ENCODE measurements at places on chromosomes 16 and 17.

DNA sequence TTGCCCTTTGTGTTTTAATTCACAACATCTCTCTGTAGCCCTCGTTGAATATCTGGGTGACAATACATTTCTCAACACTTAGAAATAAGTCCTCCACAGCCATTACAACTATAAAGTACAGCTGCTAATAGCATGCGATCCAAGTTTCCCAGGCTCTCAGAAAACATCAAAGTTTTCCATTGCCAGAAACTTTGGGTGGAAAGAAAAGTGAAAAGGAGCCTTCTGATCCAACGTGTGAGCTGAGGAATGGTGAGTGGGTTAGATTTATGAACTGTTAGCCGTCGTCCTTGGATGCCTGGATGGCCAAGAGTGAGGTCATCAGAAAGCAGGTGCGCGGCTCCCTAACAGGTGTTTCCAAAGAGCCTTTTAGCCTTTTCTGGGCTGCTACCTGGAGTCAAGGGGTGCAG lies 258.0 kb downstream of the PMP22 start:
- no peak for DNase-seq

- no peak for DNase-seq
These were observed 12.3 kb downstream of the ELAC2 start for GRCh38 chr17:13005530-13005929.

DNA sequence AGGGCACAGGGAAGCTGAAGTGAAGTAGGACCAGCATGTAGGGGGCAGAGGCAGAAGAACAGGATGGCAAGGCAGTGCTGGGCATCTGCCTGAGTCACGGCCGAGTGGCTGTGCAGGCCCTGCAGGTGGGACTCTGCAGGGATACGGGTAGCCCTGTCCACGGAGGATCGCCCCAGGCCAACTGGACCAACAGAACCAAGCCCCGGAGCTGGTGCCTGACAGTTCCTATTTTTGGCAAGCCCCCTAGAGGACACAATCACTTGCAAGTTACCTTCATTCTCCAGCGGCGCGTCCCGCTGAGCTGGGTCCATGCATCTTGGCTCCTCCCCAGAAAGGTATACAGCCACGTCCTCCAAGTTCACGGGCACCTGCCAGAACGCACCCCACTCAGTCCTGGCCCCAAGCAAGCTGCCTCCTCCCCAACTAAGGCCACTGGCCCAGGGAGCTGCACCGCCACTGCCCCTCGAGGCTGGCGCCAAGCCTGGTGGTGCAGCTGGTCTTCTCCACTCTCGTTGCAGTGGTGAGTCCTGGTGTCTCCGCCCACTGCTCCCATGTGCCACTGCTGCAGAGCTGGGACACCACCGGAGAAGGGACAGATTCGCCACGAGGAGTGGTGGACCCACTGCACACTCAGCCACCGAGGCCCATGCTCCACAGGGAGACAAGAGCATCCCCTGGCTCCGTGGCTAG lies 6.6 kb downstream of the ZNF500 start:
- DNase-seq, result no peak

- DNase-seq, result no peak
These were observed 9.2 kb downstream of the ARHGAP27 start for GRCh38 chr17:45423304-45423974.

DNA sequence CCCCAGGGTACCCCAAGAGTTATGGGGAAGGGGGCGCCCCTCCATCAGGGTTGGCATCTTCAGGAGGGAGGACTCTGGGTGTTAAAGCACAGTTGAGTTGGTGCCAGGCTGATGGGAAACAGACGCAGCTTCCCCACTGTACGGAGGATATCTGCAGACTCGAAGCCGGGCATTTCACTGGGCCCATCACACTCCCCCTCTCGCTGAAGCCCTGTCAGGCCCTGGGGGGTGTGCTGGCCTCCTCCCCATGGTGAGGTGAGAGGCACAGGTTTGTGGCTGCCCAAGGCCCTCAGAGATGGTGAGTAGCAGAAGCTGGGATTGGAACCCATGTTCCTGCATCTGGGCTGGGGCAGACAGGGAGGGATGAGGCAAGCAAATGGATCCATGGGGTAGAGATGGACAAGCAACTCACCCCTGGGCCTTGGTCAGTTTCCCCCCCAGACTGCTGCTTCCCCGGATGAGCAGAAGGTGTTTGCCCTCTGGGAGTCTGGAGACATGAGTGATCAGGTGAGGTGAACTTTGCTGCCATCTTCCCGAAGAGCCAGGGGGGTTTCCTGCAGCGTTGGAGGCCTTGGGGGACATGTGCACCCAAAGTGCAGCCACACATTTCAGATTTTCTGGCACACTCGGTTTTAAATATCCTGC lies 31.0 kb downstream of the POLR3E start:
- no peak for DNase-seq

DNA sequence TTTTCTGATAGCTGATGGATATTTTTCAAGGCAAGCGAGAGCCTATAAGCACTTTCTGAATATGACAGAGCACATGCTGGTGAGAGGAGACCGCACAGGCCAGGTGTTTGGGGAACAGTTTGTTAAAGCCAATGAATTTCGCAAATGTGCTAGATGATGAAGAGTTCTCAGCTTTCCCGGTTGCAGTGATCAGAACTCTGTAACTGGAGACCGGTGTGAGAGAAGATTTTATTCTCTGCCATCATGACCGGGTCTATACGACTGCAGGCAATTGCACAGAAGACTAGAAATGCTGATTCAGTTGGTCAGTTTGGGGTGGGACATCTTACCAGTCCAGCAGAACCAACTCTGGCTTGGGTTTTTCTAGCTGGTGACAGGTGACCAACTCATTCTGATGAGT lies 25.4 kb downstream of the SMTNL2 start:
- no peak for DNase-seq

DNA sequence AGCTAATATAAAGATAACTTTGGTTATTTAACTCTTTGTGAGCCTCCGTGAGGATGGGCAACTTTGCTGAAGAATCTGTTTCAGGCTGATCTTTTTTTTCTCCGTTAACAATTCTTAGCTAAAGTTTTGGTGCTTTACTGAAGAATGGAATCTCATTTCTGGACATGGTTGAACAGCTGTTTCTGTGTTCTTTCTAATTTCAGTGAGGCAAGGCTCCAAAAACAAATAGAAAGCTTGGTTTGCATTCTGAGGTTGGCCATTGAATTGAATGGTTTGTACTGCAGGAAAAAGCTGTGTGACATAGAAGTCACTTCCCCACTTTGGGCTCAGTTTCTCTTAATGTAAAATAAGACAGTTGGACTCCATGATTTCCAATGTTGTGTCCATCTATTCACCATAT lies 22.3 kb upstream of the HLF start:
- no peak for DNase-seq

- DNase-seq, result no peak
These were observed 14.3 kb downstream of the SNX29 start for GRCh38 chr16:11990702-11991390.

DNA sequence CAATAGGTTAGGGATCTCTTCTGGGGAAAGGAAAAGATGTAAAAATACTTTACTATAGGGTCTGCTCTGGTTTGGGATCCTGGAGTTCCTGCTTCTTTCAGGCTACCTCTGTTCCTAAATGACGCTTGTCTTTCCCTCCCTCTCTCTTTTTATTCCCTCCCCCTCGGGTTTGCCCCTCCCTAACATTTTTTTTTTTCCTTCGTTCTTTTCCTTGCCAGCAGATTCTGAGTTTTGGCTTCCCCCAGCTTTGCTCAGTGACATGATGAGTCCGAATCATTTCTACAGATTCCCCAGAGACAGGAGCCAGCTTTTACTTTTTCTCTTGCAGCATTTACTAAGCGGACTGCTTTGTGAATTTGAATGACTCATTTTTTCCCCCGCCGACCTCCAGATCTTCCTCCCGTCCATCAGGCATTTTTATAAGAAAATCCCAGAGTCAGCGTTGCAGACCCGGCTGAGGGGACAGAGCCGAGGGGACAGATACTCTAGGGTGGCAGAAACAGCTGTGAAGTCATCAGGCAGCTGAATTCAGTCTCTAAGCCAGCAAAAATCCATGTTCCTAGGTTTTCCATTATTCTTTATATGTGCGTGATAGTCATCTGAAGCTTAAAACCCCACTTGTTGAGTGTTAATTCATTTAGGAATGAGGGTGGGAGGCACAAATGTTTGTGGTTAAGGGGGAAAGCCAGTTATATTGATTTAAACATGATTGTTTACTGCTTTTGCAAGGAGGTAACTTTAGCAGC lies at the start of gene TMEM100:
Gene TMEM100 (minus strand): TSS at position 123 of the 746 bp plus-strand sequence. CDS start 1,794 bp downstream, outside the sequence.
- DNase-seq, result no peak

All from stimulated activated CD4-positive, alpha-beta T cell treated with anti-CD3 and anti-CD28 coated beads, Interleukin-4, amount 100 ng/mL, for 48 hours (primary cell).